ENCODE measurements at places on chromosomes 11 and 22.

GRCh38 chr11:43955381-43956118, 13.1 kb downstream of the C11orf96 start:
- DNase-seq, result no peak
- no peaks in the 10 kb centered on the region for H3K4me1 ChIP-seq
- no peaks in the 10 kb centered on the region for H3K36me3 ChIP-seq
- no peak overlapping the region for H3K27ac ChIP-seq
- no peaks in the 10 kb centered on the region for H3K27me3 ChIP-seq

DNA sequence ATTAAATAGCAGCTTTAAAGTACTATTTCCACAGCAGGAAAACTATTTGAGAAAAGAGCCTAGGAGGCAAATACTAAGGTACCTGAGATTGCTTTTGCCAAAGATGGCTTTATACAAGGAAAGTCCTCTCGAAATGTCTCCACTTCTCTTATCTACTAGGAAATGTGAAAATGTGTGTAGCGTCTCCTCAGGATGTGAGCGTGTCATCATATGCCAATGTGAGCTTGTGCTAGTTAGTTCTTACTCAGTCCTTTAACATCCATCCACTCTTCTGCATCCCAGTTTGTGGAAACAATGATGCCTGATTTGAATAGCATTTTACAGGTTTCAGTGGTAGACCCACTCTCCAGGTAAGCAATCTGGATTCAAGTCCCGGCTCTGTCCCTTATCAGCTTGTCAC, 421.0 kb downstream of the DYNC2H1 start:
- no peaks in the 10 kb centered on the region for H3K4me1 ChIP-seq
- H3K27ac ChIP-seq, result no peak overlapping the region
- H3K36me3 ChIP-seq, result no peaks in the 10 kb centered on the region
- DNase-seq, result no peak
- H3K4me3 ChIP-seq, result no peak overlapping the region

- H3K27me3 ChIP-seq, result peaks cover 4% of the 10 kb centered on the region
- no peaks in the 10 kb centered on the region for H3K36me3 ChIP-seq
- DNase-seq, result no peak
- peaks cover 3% of the 10 kb centered on the region for H3K4me1 ChIP-seq
- no peak overlapping the region for H3K27ac ChIP-seq
- no peak overlapping the region for H3K4me3 ChIP-seq
Observed at GRCh38 chr11:35631891-35632290, 13.6 kb downstream of the FJX1 start.

GRCh38 chr11:45485070-45485707, 180.2 kb downstream of the CHST1 start:
- DNase-seq, result no peak
- no peaks in the 10 kb centered on the region for H3K4me1 ChIP-seq
- H3K27me3 ChIP-seq, result peaks cover 16% of the 10 kb centered on the region
- H3K36me3 ChIP-seq, result no peaks in the 10 kb centered on the region
- H3K27ac ChIP-seq, result no peak overlapping the region

- H3K27me3 ChIP-seq, result no peaks in the 10 kb centered on the region
- peaks cover 14% of the 10 kb centered on the region for H3K4me1 ChIP-seq
- DNase-seq, result no peak
- no peaks in the 10 kb centered on the region for H3K36me3 ChIP-seq
- no peak overlapping the region for H3K4me3 ChIP-seq
Observed at GRCh38 chr22:36257948-36258670, 5.2 kb downstream of the APOL1 start.

GRCh38 chr22:49995361-49996118, 17.0 kb downstream of the IL17REL start:
- H3K27me3 ChIP-seq, result peaks cover 9% of the 10 kb centered on the region
- H3K4me3 ChIP-seq, result no peak overlapping the region
- H3K4me1 ChIP-seq, result peaks cover 22% of the 10 kb centered on the region
- no peak overlapping the region for H3K27ac ChIP-seq

- no peaks in the 10 kb centered on the region for H3K4me1 ChIP-seq
- no peaks in the 10 kb centered on the region for H3K36me3 ChIP-seq
- no peaks in the 10 kb centered on the region for H3K27me3 ChIP-seq
- no peak for DNase-seq
- H3K27ac ChIP-seq, result no peak overlapping the region
Observed at GRCh38 chr11:107182978-107183377, 164.7 kb upstream of the GUCY1A2 start.

DNA sequence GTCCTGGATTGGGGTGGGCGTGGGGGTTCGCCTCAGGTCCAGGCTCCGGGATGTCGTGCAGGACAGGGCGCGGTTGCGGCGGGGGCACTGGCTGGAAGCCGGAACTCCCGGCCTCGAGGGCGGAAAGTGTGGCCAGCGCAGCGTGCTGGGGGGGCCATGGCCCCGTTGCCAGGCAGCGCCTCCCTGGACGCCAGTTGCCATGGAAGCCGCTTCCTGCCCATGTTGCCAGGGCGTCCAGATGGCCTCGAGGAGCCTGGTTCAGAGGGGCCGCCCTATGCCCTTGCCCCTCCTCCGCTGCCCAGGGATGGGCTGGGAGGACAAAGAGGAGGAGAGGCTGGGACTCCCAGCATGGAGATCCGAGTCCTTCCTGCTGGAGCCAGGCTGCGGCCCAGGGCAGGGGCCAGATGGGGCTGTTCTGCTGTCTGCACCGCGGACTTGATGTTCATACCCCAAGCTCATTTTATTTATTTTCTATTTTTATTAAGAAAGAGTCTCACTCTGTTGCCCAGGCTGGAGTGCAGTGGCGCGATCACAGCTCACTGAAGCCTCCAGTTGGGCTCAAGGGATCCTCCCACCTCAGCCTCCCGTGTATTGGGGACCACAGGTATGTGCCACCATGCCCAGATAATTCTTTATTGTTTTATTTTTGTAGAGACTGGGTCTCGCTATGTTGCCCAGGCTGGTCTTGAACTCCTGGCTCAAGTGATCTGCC, 4.6 kb upstream of the CCDC188 start:
- no peaks in the 10 kb centered on the region for H3K27me3 ChIP-seq
- no peaks in the 10 kb centered on the region for H3K36me3 ChIP-seq
- H3K4me1 ChIP-seq, result no peaks in the 10 kb centered on the region
- DNase-seq, result peak; percentile 51

Measured in large intestine (tissue), 12 donors.